ENCODE measurements at places on chromosomes 1 and 21.

DNA sequence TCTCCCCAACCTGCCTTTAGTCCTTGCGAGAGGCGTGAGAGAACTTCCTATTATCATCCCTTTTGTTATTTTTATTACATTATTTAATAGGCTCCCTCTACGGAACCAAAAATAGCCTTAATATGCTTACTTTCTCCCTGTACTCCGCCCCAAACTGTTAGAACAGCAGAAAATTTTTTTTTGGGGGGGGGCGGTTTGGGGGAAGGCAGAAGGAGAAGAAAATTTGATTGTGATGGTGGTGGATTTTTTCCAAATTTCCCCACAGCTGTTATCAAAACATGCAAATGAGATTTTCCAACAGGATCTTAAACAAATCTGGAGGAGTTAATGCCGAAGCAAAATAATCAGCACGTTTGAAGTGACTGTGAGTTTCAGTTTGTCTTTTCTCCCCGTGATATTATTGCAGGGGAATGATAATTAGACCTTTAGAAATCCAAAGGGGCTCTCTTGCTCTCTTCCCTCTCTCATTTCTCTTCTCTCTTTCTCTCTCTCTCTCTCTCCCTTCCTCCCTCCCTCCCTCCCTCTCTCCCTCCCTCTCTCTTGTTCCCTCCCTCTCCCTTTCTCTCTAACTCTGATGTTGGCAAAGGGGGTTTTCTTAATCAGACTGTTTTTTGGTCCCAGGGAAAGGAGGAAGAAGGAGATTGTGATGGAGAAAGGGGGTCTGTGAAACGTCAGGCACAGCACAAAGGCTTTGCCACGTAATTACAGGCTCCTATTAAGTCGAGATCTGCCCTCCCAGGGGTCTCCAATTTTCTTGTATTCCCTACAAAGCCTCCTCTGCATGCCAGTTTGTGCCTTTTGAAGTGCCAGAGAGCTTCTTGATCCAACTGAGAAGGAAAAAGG lies 1.1 kb upstream of the PRRX1 start:
- peak; percentile 30 for DNase-seq

DNA sequence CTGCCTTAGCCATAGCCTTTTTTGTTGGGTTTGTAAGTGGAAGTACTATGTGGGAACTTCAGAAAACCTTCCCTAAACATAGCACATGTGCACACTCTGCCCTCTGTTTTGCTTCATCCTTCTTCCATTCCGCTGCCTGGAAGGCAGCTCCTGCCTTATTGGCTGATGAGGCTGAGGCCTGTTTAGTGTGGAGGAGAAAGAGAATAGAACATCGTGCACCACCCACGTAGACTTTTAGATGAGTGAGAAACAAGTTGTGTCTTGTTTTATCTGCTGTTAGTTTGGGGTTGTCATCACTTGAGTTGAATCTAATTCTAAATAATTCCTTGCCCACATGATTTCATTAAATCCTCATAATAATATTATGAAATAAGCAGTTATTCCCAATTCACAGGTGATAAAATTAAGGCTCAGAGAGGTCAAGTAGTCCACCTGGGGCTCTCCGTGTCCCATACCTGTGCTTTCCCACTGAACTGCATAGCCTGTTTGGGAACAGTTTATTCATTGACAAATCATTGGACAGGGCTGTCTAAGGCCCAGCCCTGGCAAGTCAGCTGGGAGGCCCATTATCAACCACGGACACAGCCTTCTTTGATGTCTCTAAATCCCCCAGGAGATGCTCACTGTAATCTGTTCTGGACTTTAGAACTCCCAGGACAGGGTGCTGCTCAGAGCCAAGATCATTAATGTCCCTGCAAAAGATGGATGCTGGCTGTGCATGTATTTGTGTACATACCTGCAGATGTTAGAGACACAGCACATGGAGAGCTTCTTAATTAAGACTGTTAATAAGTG lies 93.0 kb downstream of the ABCA4 start:
- DNase-seq: no peak

DNA sequence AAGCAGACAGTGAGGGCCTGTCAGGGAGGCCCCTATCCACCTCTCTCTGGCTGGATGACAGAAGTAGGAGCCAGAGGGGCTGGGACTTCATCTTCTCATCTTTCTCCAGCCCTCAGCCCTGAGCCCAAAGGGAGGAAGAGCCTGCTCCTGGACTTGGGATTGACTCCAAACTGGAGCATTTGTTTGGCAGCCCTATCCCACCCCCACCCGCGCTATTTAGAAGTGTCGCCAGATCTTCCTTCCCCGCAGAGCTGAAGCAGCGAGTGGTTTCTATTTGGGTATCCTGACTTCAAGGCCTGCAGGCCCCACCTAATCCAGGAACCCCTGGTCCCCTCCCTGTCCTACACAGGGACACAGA lies 9.6 kb downstream of the NES start:
- no peak for DNase-seq

- no peak for DNase-seq
These were observed 2.5 kb downstream of the LHX4 start for GRCh38 chr1:180232521-180233043.

GRCh38 chr1:59505596-59506028 lies 208.7 kb downstream of the FGGY start:
- DNase-seq: no peak

GRCh38 chr1:4083231-4084047 lies 183.4 kb upstream of the C1orf174 start:
- DNase-seq: no peak

GRCh38 chr1:200988693-200989092 lies 34.8 kb downstream of the KIF21B start:
- DNase-seq: no peak

- no peak for DNase-seq
These were observed 27.1 kb downstream of the CFAP57 start for GRCh38 chr1:43199093-43199726.

DNA sequence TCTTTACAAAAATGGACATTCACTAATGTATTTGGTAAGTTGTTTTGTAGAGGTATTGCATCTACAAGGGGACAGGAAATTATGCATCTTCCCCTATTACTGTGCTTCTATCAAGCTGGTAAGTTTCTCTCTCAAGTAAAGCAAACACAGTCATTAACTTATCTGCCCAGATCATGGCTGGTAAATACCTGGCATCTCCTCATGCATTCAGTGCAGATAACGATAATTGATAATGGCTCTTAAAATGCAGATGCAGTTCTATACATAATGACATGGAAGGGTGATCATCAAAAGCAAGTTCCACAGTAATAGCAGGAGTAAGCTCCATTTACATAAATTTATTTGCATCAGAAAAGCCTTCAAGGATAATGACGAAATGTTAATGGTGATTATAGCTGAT lies 122.4 kb downstream of the SIPA1L2 start:
- no peak for DNase-seq

DNA sequence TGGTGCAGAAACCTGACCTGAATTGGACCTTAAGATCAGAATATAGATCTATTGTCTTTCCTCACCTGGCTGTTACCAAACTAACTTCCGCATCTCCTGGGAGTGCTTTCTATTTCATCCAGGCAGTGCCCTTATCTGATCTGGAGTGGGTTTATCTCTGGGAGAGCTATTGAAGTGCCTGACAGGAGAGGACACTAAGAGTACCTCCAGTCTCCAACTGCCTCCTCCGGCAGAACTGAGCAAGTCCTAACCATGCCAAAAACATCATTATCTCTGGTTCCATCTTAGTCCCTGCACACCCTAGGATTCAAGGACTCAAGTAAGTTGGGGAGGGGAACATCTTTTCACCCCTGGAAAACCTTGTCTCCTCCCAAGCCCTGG lies 12.4 kb upstream of the KCNJ15 start:
- DNase-seq: no peak

GRCh38 chr21:45634511-45635183 lies 8.9 kb upstream of the PCBP3 start:
- no peak for DNase-seq

- DNase-seq: no peak
These were observed 62.2 kb downstream of the LRRC40 start for GRCh38 chr1:70143048-70143659.

GRCh38 chr1:206631085-206631509 lies 4.2 kb upstream of the DYRK3 start:
- DNase-seq: no peak

GRCh38 chr21:16993416-16994038 lies 519.3 kb upstream of the CXADR start:
- no peak for DNase-seq

- no peak for DNase-seq
These were observed 67.7 kb downstream of the MATN1 start for GRCh38 chr1:30655672-30656071.

- no peak for DNase-seq
These were observed 3.0 kb downstream of the HLX start for GRCh38 chr1:220882061-220882891.

DNA sequence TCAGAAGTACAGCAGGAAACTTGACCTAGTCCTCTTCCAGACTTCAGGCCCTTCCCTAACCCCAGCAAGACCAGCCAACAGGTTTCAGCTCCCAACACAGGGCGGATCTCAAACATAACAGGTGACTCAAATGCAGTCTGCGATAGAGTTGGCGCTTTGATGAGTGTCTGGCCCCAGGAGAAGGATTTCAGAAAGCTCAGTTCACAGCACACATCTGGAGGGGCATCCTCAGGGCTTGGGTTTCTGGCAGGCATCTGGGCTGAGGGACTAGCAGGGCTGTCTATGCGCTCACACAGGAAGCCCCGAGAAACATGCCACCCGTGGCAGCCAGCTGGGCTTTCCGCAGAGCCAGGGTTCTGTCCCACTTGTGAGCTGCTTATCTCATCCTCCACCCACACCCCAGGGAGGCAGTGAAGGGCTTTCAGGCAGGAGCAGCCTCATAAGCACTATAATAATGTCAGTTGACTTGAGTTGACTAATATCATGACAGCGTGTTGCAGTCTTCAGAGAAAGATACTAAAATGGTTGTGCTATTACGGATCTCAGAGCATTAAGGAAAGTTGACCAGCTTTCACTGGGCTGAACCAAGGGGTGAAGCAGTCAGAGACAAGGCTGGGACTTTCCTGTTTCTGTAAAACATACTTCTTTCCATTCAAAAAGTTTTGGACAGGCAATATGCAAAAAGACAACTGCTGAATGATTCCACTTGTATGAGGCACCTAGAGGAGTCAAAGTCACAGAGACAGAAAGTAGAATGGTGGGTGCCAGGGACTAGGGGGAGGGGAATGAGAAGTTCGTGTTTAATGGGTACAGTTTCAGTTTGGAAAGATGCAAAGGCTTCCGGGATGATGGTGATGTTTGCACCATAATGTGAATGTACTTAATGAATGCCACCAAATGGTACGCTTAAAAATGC lies 233.0 kb upstream of the IRF2BP2 start:
- no peak for DNase-seq

DNA sequence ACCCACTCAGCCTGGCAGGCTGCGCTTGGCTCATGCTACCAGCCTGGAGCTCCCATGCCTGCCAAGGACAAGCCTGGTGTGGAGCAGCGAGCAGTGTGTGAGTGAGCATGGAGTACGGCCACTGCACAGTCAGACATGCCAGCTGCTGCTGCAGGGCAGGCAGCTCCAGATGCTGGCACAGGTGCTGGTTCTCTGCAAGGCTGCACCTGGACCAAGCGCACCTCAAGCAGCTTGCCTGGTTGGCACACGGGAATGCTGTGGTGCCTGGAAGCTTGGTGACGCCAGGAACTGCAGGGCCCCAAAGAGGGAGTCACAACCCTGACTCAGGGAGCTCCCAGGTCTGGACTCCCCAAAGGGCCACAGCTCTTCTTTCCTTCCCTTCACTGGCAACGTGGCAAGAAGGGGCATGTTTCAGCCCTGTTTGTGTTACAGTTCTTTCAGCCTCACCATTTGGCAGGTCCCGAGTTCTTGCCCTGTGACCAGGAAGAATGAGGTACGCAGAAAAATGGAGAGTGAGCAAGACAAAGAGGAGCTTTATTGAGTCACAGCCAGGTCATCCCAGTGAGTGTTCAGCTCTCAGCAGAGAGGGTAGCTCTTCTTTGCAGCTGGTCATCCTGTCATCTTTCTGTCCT lies 26.1 kb downstream of the ACOT7 start:
- no peak for DNase-seq

DNA sequence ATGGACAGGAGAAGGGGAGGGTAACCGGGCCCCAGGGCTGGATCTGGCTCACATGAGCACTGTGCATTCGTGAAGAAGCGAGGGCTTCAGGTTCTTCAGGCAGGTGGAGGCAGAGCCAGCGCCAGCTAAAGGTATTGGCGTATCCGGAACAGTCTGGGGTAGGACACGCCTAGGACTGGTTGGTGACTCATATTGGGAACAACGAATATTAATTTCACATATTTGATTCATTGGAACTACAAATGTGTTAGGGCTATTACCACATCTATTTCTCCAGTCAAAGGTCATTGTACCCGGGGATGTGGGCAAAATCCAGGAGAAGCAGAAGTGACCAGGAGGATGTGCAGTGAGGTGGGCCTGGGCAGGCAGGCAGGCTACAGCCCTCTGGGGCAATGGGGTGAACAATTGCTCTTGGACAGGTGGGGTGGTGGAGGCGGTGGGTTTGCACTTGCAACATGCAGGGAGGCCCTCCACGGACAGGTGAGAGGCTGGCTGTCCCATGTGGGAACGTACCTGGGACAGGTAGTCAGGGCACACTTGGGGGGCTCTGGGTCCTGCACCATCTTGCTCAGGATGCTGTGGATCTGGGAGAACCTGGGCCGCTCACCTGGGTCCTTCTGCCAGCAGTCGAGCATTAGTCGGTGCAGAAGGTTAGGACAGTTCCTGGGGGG lies 26.7 kb downstream of the CDCA8 start:
- DNase-seq: no peak

- no peak for DNase-seq
These were observed 35.8 kb upstream of the VCAM1 start for GRCh38 chr1:100683448-100684349.

- DNase-seq: no peak
These were observed 9.6 kb downstream of the STUM start for GRCh38 chr1:226558036-226558650.

- DNase-seq: peak; percentile 40
These were observed 104.1 kb downstream of the CSMD2 start for GRCh38 chr1:34060901-34061415.

DNA sequence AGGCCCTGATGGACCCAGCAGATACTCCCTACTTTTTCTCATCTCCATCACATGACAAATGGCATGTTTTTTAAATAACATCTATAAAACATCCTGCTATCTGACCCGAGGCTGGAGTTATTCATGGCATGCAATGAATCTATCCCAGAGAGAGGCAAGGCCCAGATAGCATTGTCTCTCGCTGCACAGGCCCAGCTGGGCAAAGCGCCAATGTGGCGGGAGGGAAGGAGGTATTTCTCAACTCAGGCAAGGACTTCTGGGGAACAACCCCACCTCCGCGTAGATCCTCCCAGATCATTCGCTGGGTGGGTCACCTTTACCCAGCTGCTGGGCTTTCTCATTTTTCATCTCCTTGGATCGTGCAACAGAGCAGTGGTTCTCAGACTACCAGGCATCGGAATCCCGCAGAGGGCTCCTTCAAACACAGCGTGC lies 59.8 kb downstream of the ERG start:
- DNase-seq: no peak

DNA sequence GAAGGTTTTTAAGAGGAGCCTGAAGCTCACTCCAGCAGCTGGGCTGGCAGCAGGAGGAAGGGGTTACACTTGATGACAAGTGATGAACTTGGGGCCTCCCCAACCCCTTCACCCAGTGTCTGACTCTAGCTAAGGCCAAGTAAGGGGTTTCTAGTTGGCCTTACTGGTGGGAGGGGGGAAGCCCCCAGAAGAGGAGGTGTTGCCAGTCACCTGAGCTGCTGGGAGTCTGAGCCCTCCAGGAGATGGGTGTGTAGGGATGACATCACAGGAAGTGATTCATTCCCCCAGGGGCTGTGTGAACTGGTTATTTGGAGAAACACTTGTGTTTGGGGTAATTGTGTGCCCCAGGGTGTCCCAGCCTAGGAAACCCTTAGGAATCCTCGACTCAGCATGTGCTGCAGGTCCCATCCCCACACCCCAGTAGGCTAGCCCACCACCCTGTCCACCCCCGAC lies 3.1 kb downstream of the PADI1 start:
- no peak for DNase-seq

Measured in hippocampal formation (tissue), 2 donors.